ENCODE measurements at places on chromosomes 4 and X.

DNA sequence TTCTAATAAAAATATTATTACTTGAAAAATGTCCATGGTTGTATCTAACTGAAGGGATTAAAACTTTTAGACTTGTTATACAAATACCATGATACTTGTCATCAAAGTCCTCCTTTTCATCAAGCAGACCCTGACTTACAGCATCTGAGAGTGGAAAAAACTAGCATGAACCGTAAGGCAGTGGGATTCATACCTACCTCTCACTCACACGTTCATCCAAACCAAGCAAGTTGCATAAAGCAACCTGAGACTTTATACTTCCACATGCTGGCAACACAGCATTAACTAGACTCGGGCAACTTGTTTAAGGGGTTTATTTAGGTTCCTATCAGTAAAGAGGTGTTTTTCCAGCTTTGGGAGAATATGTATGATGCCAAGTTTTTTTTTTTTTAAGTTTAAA, 22.6 kb upstream of the TLR7 start:
- no peak for DNase-seq

- peak; percentile 51 for DNase-seq
Observed at GRCh38 chrX:93673056-93673868, at the start of gene NAP1L3. Gene NAP1L3, minus strand, starts transcription at chrX:93673578. Its CDS starts 274 bp downstream, at chrX:93673304.

- peak; percentile 46 for DNase-seq
Observed at GRCh38 chr4:77095101-77095821, 19.5 kb upstream of the CCNI start.

GRCh38 chr4:65386927-65387326, 283.4 kb downstream of the EPHA5 start:
- DNase-seq, result no peak

DNA sequence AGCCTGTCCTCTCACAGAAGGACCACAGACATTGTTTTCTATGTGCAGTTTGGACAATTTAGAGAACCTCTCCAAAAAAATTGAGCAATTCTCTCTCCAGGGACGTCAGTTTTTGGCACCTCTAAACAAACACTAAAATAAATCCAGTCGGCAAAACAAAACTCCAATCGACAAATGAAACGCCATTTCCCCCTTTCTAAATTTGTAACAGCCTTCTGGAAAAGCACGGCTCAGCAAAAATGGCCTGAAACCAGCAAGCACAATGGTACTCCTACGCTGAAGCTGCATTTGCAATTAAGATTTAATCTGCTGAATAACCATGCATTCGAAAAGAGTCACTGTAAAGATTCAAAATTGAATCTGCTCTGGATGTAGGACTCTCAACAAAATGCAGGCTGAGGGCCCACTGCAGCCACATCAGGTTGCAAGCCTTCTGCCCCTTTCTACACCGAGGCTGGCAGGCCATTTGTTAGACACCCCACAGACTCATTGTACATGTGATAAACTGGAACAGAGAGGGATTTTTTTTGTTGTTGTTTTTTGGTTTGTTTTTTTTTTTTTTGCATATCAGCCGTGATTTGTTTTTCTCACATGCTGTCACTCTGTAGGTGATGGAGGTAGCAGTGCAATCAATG, 79.9 kb upstream of the MAP3K15 start:
- DNase-seq, result no peak

GRCh38 chrX:83008415-83008814, 499.7 kb upstream of the POU3F4 start:
- DNase-seq, result no peak

GRCh38 chr4:86603311-86603885, 9.3 kb downstream of the PTPN13 start:
- DNase-seq, result no peak

DNA sequence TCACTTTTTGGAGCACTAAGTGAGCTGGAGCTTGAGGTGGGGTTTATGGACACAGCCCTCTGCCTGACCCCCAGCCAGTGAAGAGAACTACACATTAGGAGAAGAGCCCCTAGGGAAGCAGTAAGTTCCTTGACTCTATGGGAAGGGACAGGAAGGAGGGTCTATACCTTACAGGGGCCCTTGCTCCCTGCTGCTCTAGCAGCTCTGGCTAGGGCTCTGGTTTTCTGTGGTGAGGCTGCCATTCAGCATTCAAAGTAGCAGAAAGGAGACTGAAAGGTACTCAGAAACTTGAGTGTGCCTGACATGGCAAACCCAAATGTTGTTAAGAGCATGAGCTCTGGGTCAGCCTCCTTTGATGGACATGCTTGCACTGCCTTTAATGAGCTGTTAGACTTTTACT, 144.0 kb upstream of the KIT start:
- DNase-seq, result no peak

- DNase-seq, result no peak
Observed at GRCh38 chrX:138986235-138986634, 274.7 kb upstream of the FGF13 start.
